NCI-H82 (cell line): ENCODE measurements at places on chromosomes 2 and 18.
A peak's percentile ranks its signal among the peaks of the same experiment; 100 is the strongest.

DNA sequence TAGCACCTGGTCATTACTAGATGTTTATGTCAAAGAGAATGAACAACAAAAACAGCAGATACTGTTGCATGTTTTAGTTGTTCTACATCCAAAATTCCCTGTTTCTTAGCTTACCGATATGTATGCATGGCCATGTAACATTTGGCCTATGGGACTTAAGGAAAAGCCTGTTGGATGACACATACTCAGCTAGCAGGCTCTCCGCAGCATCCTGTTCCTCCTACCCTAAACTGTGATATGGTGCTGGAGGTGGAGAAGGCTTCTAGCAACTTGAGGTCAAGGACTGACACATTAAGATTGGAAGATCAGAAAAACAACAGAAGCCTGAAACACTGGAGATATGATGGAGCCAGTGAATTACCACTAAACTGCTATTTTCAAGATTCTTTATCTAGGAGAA, 537.8 kb downstream of the LRRTM4 start:
- no peak for DNase-seq

GRCh38 chr18:59419386-59419785, 60.3 kb upstream of the LMAN1 start:
- no peak for DNase-seq

- peak; percentile 23 for DNase-seq
Observed at GRCh38 chr2:208047840-208048239, 22.5 kb upstream of the PLEKHM3 start.

- no peak for DNase-seq
Observed at GRCh38 chr2:179104736-179105135, 54.8 kb upstream of the CCDC141 start.

DNA sequence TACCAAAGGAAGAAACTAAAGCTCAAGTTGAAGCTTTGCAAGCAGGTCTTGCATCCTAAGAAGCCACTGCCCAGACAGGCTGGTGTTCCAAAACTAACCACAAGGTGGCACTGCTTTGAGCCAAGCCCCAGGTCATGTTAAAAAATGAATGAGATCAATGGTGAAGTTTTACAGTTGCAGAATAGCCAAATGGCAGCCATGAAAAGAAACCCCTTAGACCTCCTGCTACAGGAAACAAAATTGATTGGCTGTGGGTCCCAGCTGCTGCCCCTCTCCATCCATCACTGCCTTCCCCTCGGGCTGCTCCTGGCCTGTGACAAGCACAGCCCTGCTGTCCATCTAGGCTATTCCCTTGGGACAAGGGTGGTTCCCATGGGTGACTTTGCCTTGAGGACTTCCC, 20.7 kb upstream of the MREG start:
- peak; percentile 81 for DNase-seq

- no peak for DNase-seq
Observed at GRCh38 chr2:100983684-100984310, 18.3 kb upstream of the RPL31 start.

- no peak for DNase-seq
Observed at GRCh38 chr2:65199166-65199565, 28.5 kb upstream of the ACTR2 start.

DNA sequence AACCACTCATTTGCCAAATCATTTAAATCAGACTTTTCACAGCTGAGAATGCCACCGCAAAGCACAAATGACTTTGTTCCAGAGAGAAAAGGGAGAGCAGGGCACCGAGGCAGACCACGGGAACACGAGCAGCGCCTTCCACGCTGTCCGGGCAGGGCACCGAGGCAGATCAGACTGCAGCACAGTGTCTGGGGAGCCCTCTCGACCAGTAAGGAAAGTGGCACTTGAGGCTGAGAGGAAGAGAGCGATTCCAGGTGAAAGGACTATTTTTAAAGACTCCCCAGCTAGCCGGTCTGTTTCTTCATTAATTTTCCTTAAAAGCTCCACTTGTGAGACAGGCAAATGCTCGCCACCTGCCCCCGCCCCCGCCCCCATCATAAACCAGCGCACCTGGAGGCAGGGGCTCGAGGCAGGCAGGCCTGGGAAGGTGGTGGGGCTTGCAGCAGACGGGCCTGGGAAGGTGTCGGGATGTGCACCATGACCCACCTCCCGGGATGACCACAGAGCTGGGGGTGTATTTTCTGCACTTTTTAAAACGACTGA, 80.9 kb upstream of the CTDP1 start:
- DNase-seq = no peak

DNA sequence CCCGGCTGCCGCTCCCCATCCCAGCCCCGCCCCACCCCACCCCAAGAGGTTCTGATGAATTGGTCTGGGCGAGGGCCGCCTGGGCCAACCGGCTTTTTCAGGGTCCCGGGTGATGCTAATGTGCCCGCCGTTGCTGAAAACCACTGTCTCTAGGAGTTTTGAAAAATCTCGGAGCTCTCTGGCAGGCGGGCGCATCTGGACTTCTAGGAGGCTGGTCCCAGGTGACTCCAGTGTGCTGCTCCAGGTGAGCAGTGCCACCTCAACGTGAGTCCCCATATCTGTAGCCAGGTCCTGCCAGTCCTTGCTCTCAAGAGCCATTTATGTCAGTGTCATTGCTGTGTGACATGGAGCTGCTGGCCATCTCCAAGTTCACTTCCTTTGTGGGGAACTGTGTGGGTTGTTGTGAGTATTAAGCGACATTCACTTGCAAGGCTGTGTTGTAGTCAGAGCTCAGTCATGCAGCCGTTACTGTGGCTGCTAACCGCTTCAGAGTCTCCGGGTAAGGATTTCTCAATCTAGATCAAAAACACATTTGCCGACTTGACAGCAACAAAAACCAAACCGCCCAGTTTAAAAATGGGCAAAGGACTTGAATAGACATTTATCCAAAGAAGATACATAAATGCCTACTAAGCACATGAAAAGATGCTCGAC, at the start of gene RFX8:
TSS of gene RFX8 (minus strand) at position 382 of the 654 bp plus-strand sequence. CDS start 8,264 bp downstream, outside the sequence.
- no peak for DNase-seq

DNA sequence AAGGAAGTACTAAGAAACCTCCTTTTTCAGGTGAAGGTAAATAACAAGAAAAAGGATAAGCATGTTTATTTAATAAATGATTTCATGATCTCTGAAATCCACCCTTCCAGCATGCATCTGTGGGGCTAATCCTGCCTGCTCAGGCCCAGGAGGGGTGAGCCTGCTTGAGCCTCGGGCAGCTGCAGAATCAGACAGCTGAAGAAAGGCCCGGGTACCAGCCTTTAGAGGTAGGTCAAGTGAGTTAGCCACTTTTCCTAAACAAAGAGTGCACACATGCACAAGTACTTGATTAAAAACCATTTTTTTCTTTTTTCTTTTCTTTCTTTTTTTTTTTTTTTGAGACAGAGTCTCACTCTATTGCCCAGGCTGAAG, 25.7 kb upstream of the FZD7 start:
- no peak for DNase-seq

- DNase-seq = no peak
Observed at GRCh38 chr2:37326866-37327634, 2.4 kb upstream of the PRKD3 start.

DNA sequence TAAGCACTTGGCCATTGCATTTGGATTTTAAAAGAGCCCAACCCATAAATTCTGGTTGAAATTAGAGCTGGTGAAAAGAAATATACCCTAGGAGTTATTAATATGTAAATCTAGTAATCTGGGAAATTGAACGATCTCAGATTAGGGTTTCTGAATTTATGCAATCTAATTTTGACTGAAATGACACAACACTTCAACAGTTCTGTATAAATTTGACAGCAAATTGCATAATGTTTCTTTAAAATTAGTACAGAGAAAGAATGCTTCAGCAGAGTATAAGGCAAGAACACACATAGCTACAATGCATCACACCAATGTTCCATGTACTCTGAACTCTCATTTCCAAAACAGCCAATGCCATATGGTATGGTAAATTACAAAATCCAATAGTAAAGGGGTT, 201.5 kb upstream of the ITGA4 start:
- DNase-seq = no peak

- no peak for DNase-seq
Observed at GRCh38 chr18:13562494-13563029, 163.8 kb downstream of the FAM210A start.

GRCh38 chr18:42545825-42546224, 569.7 kb downstream of the RIT2 start:
- no peak for DNase-seq

GRCh38 chr2:168252976-168253375, 5.6 kb upstream of the STK39 start:
- DNase-seq = peak; percentile 18

DNA sequence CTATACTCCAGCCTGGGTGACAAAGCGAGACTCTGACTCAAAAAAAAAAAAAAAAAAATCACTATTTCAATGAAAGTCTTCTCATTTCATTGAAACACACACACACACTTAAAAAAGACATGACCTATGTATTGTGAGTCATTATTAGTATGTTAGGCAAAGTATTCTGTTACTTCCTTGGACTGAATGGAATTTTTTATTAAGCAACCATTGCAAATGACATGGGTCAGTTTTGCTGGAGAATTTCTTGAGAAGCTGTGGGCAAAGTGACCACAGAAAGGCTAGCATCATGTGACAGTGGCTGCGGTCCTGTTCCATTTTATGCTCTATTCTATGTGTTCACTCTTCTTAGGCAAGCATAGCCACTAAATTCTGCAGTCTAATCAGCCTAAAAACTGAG, 695.7 kb downstream of the TDRD15 start:
- no peak for DNase-seq

GRCh38 chr2:184596819-184597411, 1.4 kb upstream of the ZNF804A start:
- DNase-seq = peak; percentile 39

DNA sequence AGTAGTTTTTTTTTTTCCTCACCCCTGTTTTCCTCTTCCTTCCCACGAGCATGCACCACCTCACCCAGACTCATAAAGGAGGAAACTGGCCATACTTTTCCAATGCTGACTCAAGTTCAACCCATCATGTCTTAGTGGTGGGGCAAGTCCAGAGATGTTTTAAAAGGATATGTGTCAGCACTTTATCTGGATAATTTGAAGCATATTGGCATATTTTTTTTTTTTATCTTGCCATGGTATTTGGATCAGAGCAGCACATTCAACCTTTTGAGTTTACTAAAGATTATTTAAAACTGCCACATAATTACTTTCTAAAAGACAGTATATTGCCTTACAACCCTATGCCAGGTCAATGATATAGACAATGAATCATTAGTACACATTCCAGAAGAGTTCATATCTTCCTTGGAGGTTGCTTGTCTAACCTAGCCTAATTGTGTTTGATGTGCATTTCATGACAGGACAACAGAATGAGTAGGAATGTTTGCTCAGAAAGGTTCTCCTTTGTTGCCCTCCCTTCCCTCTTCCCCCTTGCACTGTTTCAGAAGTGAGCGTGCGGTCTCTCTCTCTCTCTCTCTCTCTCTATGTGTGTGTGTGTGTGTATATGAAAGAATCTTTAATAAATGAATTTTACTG, 950.7 kb upstream of the FAM98A start:
- DNase-seq = no peak

DNA sequence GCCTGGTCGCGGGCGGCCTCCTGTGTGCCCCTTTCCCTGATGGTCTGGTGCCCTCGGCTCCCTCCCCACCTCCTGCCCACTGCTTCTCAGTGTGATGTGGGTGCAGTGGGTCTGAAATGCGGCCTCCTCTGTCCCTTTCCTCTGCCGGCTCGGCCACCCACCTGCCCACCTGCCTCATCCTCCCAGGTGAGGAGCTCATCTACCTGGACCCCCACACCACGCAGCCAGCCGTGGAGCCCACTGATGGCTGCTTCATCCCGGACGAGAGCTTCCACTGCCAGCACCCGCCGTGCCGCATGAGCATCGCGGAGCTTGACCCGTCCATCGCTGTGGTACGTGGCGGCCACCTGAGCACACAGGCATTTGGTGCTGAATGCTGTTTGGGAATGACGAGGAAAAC, 18.3 kb downstream of the DTYMK start:
- DNase-seq = no peak

DNA sequence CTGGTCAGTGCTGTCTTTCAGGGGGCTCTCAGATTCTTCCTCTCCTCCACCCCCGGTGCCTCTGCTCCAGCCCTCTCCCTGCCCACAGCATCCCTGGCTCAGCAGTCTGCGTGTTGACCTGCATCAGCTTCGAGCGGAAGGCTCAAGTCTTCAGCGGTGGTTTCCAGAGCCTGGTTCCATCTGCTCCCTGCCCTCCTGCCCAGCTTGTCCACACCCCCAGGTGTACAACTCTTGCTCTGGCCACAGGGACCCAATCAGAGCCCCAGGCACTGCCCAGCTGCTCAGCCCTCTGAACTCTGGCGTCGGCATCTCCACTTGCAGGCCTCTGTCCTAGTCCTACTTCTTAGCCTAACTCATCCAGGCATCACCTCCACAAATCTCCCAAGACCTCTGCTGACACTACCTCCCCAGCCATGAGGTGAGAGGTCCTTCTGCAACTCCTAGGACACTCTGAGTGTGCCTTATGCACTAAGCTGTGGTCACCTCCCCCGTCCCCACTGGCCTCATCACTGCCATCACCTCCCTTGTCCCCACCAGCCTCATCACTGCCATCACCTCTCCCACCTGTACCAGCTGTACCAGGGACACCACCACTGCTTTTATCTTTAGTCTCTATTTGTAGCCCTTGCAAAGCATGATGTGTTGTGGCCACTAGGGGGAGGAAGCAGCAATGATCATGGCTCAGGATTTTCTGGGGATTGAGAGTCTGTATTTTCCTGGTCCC, 60.9 kb downstream of the EDAR start:
- peak; percentile 81 for DNase-seq

DNA sequence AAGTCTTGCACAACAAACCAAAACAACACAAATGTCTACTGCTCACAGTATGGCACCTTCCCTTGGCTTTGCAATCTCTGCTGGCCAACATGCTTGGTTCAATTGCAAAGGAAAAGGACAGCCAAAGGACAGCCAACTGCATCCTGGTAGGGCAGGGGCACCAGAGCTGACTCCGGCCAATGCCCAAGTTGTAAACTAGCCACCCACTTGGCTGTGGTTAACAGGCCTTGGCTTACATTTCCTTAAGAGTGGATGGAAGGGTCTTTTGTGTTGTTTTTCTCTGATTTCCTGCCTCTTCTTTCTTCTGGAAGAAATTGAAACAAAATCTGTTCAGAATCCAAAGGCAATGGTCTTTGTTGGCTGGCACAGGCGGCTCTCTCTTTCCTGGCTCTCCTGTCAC, 119.1 kb upstream of the TRIB2 start:
- DNase-seq = no peak

DNA sequence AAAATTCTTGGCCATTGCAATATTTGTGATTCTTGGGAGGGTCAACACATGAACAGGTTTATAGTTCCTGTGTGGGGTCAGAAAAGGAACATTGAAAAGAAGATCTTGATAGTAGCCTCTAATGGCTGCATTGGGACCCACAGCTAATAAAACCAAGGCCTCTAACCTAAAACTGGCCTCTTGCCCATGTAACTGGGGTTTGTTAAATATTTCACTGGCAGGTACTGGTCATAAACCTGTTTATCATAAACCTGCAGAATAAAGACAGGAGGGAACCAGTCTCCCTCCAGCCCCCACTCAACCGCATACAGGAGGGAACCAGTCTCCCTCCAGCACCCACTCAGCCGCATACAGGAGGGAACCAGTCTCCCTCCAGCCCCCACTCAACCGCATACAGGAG, 125.3 kb downstream of the PXDN start:
- no peak for DNase-seq
